ENCODE measurements at places on chromosomes 12 and 14.

DNA sequence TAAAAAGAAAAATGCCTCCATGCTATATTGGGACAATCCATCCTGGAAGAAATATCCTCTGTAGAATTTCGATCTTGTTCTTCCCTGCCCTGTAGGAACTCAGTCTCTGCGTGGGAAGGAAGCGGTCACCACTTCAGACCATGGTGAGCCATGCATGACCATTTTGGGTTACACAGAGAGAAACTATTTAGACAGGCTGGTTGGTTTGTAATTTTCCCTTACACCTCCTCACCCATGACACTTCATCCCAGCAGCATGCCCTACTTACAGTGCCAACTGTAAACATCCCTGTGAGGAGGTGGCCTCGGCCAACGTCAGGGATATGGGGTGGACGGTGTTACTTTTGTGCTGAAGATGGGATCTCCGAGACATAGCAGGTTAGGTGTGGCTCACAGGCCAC is 121.4 kb downstream of the SMOC1 start:
- no peak for DNase-seq

- DNase-seq, result no peak
These were observed 54.4 kb upstream of the PRMT8 start for GRCh38 chr12:3436461-3437065.

DNA sequence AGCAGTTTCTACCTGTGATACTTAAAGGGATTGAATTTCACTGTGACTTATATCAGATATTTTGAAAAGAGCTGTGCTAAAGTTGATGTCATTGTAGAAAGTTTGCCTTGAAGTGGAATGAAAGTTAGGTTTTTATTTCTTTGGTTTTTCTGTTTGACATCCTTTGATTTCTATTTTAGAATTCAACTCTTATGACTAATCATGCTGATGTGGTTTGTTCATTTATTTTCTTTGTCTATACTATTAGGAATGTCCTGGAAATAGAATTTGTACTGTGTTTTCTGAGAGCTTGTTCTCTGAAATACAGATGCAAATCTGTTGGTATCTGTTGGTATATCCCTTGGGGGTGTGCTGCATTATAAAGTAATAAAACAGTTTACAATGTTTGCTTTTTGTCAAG is 3.3 kb downstream of the CNOT2 start:
- no peak for DNase-seq

DNA sequence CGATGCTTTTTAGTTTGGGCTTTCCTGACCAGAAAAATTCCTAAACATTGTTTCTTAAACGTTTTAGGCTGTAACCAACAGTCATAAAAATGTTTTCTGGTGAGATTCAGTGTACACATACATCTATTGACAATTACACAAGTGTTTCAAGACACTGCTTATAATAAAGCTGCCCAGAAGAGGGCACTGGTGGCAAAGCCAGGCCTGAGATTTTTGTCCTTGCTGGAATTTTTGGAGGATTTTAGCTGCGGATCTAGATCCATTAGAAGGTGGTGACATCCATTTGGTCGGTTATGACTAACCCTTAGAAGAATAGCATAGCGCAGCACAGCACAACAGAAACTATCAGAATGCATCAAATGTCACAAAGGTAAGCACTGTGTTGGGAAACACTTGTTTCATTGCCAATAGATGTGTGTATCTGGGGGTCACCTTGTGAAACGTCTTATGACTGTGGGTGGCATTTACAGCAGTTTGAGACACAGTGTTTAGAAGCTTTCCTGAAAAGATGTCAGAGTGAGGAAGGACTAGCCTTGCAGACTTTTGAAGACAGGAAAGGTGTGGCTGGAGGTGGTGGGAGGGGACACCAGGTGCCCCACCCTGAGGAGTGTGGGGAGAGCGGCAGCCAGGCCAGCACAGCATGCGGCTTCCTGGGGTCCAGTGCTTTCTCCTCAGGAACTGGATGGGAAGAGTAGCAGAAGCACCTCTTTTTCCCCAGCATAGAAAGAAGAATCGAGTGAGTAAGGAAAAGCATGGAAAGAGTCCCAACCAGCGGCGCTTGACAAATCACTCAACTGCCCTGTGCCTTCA is 54.7 kb upstream of the FKBP4 start:
- no peak for DNase-seq

DNA sequence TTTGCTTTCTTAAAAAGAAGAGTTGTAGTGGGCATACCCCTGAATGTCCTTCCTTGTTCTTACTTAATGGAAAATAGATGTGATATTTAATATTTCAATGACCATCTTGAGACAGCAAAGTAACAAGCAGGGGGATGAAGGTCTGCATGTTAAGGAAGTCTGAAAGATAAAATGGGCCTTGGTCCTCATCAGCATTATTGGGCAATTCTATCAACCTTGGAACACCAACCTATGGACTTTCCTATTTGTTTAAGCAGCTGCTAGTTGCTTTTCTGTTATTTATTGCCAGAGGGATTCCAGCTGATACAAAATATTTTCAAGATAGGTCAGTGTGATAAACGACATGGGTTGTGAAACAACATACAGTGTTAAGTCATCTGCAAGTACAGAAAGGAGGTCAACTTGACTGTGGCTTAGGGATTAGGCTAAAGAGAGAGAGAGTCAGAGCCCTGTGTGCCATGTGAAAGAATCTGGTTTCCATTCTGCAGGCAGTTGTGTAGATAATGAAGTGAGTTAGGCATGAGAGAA is 16.4 kb upstream of the A2M start:
- no peak for DNase-seq

- no peak for DNase-seq
These were observed 9.7 kb downstream of the MLEC start for GRCh38 chr12:120696626-120697025.

GRCh38 chr12:58408516-58408915 is 467.1 kb downstream of the ATP23 start:
- no peak for DNase-seq

DNA sequence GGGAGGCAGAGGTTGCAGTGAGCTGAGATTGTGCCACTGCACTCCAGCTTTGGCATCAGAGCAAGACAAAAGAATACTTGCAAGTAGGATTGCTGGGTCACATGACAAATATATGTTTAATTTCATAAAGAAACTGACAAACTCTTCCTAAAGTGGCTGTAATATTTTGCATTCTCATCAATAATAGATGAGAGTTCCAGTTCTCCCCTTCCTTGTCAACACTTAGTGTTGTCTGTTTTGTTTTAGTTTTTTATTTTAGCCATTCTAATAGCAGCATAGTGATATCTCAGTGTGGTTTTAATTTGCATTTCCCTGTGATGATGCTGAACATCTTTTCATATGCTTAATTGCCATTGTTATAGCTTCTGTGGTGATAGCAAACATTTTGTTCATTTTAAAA is 31.2 kb downstream of the SLC39A9 start:
- DNase-seq, result no peak

GRCh38 chr12:115017346-115017745 is 333.4 kb upstream of the TBX3 start:
- DNase-seq, result no peak

GRCh38 chr12:104138797-104139152 is 765 bp upstream of the NFYB start:
- DNase-seq, result no peak

- no peak for DNase-seq
These were observed 215.1 kb downstream of the CACNA1C start for GRCh38 chr12:2267703-2268470.

DNA sequence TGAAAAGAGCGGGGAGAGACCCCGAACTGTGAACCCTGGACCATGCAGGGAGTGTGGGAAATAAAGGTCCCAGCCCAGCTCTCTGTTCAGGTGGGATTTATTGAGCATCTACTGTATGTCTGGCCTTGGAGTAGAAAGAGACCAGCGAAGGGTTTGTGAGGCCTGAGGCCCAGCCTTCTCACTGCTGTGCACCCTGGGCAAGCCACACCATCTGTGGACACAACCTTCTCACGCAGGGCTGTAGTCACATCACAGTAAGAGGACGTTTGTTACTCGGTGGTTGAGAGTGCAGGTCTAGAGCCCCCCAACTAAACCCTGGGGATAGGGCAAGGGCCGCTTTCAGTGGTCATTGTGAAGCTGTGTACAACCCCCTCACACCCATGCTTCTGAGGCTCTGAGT is 18.2 kb downstream of the FAM222A start:
- no peak for DNase-seq

- DNase-seq, result no peak
These were observed 87.7 kb downstream of the PTPRB start for GRCh38 chr12:70549340-70550179.

- DNase-seq, result no peak
These were observed 3.9 kb downstream of the HEBP1 start for GRCh38 chr12:12996209-12996608.

GRCh38 chr12:13536219-13536910 is 339.8 kb downstream of the EMP1 start:
- DNase-seq, result no peak

- no peak for DNase-seq
These were observed 26.2 kb downstream of the ANG start for GRCh38 chr14:20714593-20715250.

DNA sequence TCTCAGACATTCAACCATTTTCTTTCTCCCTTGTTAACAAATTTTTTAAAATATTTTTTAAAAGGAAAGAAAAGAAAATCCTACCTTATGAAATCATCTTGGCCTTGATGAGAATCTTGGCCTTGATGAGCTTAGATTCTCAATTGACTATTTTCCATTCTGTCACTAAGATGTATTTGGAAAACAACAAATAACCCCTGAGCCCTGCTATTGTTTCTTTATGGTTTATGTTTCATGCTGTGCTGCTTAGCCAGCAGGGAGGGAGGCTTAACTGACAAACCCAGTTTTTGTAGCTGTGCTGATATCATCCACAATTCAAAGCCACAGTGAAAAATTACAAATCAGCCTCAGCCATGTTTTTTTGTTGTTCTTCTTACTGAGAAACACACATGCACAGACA is 404.1 kb downstream of the RAD51B start:
- DNase-seq, result no peak

DNA sequence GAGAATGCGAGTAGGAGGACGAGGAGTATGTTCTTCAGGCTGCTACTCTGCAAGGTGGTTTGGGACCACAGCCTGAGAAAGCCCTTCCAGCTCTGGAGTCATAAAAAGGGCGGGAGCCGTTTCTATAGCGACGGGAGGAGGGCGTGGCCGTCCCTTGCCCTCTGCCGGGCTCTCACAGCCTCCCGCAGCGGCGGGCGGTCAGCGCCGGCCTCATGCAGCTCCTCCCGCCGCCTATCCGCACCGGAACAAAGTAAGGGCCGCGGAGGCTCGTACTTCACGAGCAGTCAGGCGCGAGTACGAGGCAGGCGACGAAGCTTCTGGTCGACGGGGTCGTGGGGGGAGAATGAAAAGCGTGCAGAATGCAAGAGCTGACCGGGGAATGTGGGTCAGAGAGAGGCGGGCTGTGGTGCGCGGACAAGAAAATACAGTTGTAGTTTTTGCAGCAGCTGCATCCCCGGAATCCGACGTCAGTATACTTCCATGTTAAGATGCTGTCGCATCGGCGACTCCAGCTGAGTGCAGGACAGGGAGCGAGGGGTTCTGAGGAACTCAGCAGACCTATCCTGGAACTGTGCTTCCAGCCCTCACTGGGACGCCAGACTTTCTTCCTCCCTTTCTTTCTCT is at the start of gene DYRK4:
Gene DYRK4 (plus strand): TSS at position 175 of the 624 bp plus-strand sequence. CDS start 38 bp downstream, at position 213.
- DNase-seq, result no peak

DNA sequence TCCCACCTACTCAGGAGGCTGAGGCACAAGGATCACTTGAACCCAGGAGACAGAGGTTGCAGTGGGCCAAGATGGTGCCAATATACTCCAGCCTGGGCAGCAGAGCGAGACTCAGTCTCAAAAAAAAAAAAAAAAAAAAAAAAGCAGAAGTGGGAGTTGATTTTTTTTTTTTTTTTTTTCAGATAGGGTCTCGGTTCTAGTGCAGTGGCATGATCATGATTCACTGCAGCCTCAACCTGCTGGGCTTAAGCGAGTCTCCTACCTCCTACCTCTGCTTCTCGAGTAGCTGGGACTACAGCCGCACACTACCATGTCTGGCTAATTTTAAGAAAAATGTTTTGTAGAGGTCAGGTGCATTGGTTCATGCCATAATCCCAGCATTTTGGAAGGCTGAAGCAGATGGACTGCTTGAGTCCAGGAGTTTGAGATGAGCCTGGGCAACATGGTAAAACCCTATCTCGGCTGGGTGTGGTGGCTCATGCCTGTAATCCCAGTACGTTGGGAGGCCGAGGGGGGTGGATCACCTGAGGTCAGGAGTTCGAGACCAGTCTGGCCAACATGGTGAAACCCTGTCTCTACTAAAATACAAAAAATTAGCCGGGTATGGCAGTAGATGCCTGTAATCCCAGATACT is 16.3 kb upstream of the HSP90AA1 start:
- DNase-seq, result no peak

- DNase-seq, result no peak
These were observed 73.1 kb downstream of the PAWR start for GRCh38 chr12:79617696-79618095.
